Left renal cortex interstitium (tissue), 4 donors: ENCODE measurements at places on chromosomes 4 and X.
A peak's percentile ranks its signal among the peaks of the same experiment; 100 is the strongest.

- no peak for DNase-seq
Observed at GRCh38 chrX:148135738-148136137, 154.6 kb downstream of the FMR1NB start.

DNA sequence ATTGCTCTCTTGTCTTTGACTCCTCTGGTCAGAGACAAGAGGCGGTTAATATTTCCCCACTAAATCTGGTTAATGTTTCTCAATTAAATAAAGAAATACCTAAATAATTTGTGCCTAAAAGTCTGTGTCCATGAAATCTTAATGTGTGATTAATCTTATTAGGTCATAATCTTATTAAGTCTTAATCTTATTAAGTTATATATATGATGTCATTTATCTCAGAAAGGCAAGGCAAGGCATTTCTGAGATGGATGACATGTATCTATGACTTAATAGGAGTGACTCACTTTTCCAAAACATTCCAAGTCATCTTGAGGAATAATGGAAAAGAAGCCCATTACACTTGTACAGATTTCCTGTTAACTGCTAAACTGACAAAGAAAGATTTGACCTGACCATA lies 74.7 kb downstream of the TRAM1L1 start:
- no peak for DNase-seq

- no peak for DNase-seq
Observed at GRCh38 chr4:168483811-168484210, 3.5 kb upstream of the DDX60L start.

DNA sequence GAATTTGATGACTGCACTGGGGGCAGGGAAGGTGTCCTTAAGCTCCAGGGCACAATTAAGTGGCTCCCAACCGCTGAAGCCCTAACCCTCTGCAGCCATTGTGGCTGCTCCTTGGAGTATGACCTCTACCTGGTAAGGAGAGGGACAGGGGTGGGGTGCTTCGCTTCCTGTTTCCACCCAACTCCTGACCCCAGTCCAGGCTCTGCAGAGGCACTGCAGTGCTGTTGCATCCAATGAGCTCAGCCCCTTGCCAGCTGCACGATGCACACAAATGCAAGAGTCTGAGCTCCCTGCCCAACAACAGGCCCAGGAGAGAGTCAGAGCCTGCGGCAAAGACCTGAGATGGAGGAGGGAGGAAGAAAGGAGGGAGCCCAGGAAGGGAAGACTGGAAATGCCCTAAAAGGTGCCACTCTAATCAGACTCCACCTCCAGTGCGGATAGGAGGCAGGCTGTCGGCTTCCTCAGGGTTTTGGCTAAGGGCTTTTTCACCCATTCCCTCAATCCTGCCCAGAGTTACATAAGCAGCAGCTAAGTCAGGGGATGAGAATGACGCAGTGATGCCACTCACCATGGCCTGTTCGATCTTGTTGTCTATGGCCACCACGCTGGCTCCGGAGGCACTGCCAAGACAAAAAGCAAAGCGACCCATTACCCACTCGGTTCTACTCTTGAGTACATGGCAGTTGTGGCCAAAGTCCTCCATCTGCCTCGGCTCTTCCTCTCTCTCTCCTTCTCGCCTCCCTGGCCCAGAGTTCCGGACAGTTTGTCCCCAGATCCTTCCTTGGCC lies 60.1 kb downstream of the TSC22D3 start:
- DNase-seq: no peak

DNA sequence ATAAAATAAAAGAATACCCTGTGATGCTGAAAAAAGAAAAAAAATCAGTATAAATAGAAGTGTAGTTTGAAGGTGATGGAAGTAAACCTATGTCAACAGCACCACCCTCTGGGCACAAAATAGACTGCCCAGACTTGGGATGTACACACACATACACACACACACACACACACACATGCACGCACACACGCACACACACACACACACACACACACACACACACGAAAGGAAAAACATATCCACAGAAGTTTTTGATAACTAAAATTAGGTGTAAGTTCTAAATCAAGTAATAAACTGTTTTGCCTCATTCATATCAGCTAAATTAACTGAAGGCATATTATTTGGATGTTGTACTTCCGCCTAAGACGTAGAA lies 40.5 kb downstream of the ANXA5 start:
- DNase-seq: peak; percentile 49
